Urinary bladder (tissue), 4 donors: ENCODE measurements at places on chromosomes 12 and 14. TPM values are rescaled to one million over a fixed set of nuclear protein-coding genes. Genes with fewer than 3 reads are reported as not detected.

- DNase-seq, result no peak
Measured at GRCh38 chr14:105093038-105093430, 27.8 kb upstream of the GPR132 start.

DNA sequence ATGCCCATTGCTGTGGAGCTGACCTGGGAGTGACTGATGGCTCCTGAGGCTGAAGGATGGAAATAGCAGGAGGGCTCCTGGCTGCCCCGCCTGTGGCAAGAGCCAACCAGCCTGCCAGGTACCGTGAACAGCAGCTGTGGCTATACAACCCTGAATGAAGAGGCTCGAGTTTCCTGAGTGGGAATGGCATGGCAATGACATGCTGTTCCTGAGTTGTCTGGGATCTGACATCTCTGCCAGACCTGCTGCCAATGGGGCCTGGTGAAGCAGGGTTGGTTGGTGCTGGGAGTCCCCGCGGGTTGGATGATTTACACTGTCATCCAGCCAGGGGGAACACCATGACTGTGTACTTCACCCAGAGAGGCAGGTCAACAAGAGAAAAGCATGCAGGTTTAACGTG, 31.8 kb upstream of the LRRC10 start:
- no peak for DNase-seq

GRCh38 chr12:66832997-66833396, 154.1 kb upstream of the GRIP1 start:
- no peak for DNase-seq

DNA sequence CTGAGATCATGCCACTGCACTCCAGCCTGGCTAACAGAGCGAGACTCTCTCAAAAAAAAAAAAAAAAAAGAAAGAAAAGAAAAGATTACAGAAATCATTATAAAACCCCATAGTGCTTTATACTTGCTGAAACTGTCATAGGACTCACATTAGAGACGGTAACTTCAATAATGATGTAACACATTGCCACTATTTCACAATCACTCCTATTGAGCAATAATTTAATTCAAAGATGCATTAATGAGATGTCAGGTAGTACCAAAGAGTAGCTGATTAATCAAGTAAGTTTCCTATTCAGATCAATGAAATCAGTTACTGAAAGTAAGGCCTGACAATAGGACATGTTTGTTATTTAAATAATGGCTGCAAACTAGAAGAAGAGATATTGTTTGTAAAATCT, 751.5 kb upstream of the ALG10B start:
- DNase-seq, result no peak

DNA sequence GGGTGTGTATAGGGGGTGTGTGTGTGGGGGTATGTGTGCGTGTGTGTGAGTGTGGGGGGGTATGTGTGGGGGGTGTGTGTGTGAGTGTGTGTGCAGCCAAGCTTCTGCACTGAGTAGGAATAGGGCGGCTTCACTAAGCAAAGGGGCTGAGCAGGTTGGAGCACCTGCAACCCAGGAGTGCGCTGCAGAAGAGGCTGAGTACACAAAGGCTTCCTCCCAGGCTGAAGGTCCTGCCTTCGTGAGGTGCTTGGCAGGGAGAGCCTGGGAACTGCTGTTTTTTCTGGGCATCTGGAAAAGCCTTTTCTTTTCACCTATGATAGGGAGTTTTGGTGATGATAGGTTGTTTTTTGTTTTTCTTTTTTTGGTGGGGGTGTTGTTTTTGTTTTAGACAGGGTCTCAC, 6.0 kb upstream of the NUDT14 start:
- DNase-seq, result no peak

DNA sequence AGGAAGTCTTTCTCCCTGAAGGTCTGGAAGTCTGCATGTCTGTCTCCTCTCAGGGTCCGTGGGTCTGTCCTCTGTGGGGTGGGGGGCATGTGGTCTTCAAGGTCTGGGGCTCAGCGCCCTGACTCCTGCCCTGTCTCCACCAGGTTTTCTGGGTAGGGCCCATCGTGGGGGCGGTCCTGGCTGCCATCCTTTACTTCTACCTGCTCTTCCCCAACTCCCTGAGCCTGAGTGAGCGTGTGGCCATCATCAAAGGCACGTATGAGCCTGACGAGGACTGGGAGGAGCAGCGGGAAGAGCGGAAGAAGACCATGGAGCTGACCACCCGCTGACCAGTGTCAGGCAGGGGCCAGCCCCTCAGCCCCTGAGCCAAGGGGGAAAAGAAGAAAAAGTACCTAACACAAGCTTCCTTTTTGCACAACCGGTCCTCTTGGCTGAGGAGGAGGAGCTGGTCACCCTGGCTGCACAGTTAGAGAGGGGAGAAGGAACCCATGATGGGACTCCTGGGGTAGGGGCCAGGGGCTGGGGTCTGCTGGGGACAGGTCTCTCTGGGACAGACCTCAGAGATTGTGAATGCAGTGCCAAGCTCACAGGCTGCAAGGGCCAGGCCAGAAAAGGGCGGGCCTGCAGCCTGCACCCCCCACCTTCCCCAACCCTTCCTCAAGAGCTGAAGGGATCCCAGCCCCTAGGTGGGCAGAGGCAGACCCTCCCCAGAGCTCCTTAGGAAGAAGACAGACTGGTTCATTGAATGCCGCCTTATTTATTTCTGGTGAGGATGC, 3.4 kb downstream of the AQP5 start:
- DNase-seq, result no peak

- no peak for DNase-seq
Measured at GRCh38 chr12:122394626-122395194, 27.8 kb downstream of the CLIP1 start.

LRTM2 gene
- not detected for total RNA-seq

FOXN4 gene
- not detected for total RNA-seq

ITGA5 gene
- 139 TPM for total RNA-seq
